ENCODE measurements at places on chromosomes 4 and X. TPM values are rescaled to one million over a fixed set of nuclear protein-coding genes. Genes with fewer than 3 reads are reported as not detected.

DNA sequence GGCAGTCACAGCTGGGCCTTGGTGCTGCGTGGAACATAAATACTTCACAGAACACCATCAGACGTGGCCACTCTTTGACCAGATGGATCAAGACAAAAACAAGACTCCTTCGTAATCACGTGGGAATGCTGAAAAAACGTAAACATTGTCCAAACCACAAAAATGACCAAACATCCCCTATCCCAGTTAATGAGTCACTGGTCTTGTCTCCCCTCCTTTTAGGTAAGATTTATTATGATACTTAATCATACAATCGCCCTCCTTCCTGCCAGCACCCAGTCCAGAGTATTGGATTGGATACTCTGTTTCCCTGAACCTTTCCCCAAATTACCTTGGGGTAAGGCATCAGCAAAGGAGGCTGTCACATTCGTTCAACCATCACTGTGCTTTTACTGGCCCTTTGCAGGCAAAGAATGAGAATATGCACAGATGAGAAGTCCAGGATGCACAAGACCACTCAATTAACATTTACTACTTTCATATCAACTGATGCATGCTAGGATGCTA is 601 bp upstream of the TCEANC start:
- H3K4me3 ChIP-seq, result peak overlapping the region; percentile 61
- no peaks in the 10 kb centered on the region for H3K27me3 ChIP-seq
- H3K4me1 ChIP-seq, result peaks cover 8% of the 10 kb centered on the region
- no peaks in the 10 kb centered on the region for H3K36me3 ChIP-seq
- peak overlapping the region; percentile 94 for H3K27ac ChIP-seq

DNA sequence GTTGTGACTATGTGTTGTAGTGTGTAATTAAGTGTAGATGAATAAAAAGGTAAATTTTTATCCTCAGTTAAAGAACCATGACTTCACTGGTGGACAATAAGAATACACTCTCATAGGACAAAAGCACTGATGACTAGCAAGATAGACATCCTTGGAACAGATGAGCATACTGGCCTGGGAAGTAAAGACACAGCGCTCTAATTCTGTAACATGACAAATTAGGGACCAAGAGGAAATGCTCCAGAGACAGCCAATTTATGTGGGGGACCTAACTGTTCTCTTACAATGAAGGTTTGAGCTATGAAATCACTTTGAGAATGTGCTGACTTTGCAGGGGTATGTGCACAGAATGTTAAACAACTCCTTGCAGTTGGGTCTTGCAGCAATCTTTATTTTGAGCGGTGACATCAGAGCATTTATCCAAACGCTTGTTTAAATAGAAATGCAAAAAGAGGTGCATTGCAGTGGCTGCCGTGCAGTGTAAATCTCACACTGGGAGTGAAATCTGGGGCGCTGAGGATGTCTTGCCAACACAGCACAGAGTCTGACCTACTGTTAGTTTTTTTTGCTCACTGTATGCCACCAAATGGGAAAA is 109.3 kb downstream of the MAGEC2 start:
- H3K27ac ChIP-seq, result no peak overlapping the region
- H3K27me3 ChIP-seq, result no peaks in the 10 kb centered on the region
- H3K4me3 ChIP-seq, result no peak overlapping the region
- no peaks in the 10 kb centered on the region for H3K4me1 ChIP-seq

DNA sequence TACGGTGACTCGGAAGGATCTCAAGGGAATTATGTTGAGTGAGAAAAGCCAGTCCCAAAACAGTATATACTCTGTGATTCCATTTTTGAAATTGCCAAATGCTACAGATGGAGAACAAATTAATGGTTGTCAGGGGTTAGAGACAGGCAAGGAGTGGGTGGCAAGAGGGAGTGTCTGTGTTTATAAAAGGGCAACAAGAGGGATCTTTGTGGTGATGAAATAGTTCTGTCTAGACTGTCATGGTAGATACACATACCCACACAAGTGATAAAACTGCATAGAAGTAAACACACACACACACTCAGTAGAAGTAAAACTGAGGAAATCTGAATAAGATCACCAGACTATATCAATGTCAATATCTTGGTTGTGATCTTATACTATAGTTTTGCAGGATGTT is 92.7 kb downstream of the CD99L2 start:
- H3K4me1 ChIP-seq, result no peaks in the 10 kb centered on the region
- DNase-seq, result no peak
- H3K36me3 ChIP-seq, result no peaks in the 10 kb centered on the region
- no peaks in the 10 kb centered on the region for H3K27me3 ChIP-seq
- no peak overlapping the region for H3K4me3 ChIP-seq

DNA sequence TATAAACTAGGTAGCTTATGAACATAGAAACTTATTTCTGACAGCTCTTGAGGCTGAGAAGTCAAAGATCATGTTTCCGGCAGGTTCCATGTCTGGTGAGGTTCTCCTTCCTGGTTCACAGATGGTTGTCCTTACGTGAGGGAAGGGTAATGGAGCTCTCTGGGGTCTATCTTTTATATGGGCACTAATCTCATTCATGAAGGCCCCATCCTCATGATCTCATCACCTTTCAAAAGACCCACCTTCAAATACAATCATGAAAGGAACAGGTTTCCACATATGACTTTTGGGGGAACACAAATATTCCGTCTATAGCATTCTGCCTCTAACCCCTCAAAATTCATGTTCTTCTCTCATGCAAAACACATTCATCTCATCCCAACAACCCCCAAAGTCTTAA is 264.7 kb downstream of the PTTG2 start:
- H3K36me3 ChIP-seq, result no peaks in the 10 kb centered on the region
- H3K27me3 ChIP-seq, result no peaks in the 10 kb centered on the region

DNA sequence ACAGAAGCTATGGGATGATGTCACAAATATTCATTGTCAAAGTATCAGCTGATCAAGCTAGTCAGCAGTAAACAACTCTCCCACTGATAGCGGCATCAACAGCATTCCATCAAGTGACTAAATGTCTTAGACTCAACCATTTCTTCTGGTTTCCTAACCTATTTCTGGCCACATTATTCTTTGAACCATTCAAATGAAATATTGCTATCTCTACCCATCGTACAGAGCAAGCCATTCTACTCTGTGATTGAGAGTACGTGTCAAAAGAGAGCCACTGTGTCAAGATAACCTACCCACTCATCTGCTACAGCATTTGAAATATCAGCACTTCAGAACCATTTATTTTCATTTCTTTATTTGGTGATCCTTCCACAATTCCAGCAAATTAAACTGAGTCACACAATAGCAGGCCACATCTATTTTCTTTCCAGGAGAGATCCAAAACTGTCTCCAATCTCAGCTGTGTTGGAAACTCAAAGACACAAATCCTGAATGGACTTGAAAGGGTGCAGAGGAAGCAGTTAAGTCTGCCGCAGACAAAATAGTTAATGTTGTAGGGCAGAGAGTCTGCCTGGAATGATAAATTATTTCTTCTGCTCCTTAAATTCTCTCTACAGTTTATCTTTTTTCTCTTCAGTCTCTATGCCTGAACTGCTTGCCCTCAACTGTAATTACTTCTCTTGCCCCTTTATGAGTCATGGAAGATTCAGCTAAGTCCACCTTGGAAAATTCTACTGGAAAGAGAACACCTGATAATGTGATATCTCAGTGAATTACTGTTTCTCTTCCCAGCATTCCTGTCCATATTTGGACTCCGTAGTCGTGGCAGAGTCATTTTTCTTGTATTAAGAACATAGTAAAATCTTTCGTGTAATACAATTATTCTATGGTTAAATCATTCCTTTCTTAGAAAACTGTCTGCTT is 364.8 kb downstream of the PDGFC start:
- H3K27ac ChIP-seq, result no peak overlapping the region
- no peaks in the 10 kb centered on the region for H3K36me3 ChIP-seq
- no peak overlapping the region for H3K4me3 ChIP-seq
- DNase-seq, result no peak
- no peaks in the 10 kb centered on the region for H3K4me1 ChIP-seq

GRCh38 chr4:82320351-82320750 is 53.4 kb downstream of the HNRNPD start:
- no peak for DNase-seq
- H3K36me3 ChIP-seq, result no peaks in the 10 kb centered on the region
- no peak overlapping the region for H3K4me3 ChIP-seq
- no peaks in the 10 kb centered on the region for H3K27me3 ChIP-seq
- no peaks in the 10 kb centered on the region for H3K4me1 ChIP-seq

The SCD5 gene
- 21.5 TPM for total RNA-seq

Data from upper lobe of left lung (tissue), 6 donors.